Fibroblast of villous mesenchyme (primary cell): ENCODE measurements at places on chromosomes 16 and 17.

DNA sequence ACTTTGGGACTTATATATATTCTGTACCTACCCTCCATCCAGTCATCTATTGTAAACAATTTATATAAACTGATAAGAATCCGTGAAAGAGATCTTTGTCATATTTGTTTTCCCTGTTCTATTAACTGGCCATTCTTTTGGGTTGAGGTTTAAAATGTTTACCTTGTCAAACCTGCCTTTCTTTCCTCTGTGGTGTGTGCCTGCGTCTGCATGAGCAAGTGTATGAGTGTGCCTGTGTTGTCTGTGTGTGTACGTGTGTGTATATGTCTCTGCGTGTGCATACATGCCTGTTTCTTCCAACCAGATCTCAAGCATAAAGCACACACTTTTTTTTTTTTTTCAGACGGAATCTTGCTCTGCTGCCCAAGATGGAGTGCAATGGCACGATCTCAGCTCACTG lies 201.5 kb downstream of the C16orf95 start:
- DNase-seq, result no peak

- peak; percentile 52 for DNase-seq
These were observed 738 bp upstream of the XPO6 start for GRCh38 chr16:28212532-28212873.

DNA sequence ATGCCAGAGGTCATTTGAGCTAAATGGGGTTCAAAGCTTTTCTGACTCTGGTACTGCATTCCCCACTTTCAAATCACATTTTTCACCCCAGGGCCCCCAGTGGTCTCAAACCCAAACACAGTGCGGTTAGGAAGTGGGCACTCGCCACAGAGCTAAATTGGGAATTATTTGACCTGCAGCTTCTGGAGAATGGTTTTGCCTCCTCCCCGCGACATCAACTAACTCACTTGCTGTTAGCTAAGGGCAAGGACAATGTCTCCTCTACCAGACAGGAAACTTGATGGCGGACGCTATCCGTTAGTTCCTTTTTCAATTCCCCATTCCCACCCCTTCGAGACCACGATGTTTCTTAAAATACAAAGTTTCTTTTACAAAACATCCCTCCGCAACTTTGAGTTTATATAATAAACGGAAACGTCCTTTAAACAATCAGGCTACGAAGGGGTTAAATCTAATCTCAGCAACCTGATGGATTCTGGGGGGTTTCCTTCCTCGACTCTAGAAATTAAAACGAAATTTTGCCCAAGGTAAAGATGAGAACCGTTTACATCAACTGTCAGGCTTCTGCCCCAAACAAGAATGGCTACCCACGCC lies 500 bp upstream of the KAT7 start:
- DNase-seq, result no peak

DNA sequence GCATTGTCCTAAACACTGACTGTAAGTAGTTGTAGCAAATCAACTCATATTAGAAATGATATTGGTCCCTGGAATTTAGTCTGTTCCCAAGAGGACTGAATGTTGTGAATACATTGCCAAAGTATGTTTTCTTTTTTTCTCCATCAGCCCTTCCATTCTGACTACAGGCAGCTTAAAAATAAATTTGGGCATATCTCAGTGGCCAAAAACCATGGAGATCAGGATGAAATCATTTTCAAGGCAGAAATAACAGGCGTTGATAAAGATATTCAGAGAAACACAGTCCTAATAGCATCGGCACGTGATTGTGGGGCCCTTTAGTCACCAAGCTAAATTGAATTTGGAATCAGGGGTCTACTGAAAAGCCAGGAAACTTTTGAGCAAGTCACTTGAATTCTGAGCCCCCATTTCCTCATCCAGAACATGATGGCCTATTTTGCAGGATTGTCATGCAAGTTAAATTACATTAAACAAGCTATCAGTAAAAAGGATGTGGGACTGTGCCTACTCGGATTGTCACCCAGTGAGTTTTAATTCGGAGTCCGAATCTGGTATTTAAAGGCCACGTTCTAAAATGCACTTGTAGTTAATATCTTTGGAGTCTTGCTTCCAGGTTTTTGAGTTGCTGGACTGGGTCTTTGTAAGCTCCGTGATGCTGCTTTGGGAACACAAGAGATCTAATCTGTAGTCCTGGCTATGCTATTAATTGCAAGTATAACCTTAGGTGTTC lies 17.1 kb downstream of the HLF start:
- DNase-seq, result no peak
